ENCODE measurements at places on chromosomes 12 and 14.

DNA sequence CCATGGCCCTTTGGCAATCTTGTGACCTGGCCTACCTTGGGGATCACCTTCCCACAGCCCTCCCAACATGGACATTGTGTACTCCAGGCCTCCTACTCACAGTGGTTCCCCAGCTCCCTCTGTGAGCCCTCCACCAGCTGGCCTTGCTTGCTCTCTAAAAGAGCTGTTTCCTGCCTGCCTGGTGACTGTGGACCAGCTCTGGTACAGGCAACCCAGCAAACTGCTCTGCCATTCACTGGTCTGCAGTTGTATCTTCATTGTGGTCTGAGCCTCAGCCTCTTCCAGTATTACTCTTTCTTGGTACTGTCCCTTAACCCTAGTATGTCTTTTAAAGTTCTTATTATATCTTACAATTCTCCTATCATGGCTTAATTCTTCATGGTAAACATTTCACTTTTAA lies 236.2 kb downstream of the KTN1 start:
- DNase-seq, result no peak

DNA sequence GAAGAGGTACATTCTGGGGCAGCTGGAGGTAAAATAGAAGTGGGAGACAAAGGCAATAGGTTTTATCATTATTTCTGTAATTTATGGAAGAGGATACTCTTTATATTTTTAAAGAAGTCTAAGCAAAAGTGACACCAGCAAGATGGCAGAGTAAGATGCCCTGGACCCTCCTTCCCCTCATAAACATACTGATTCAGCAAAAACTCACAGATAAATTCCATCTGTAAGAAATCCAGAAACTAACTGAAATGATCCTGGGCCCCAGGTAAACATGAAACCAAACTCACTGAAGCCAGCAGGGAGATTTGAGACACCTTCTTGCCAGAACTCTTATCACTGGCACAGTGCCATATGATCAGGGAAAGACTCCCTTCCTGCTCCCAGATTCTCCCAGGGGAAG lies 79.9 kb downstream of the GCH1 start:
- DNase-seq, result no peak

DNA sequence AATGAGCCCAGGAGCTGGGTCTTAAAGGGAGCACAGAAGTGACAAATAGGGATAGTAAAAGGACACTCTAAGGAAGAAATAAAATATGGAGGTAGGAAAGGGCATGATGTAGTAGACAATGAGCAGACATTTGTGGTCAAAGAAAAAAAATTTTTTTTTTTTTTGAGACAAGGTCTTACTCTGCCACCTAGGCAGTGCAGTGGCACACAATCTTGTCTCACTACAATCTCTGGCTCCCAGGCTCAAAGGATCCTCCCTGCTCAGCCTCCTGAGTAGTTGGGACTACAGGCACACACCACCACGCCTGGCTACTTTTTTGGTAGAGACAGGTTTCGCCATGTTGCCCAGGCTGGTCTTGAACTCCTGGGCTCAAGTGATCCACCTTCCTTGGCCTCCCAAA lies 8.5 kb downstream of the FKBP3 start:
- DNase-seq, result no peak

DNA sequence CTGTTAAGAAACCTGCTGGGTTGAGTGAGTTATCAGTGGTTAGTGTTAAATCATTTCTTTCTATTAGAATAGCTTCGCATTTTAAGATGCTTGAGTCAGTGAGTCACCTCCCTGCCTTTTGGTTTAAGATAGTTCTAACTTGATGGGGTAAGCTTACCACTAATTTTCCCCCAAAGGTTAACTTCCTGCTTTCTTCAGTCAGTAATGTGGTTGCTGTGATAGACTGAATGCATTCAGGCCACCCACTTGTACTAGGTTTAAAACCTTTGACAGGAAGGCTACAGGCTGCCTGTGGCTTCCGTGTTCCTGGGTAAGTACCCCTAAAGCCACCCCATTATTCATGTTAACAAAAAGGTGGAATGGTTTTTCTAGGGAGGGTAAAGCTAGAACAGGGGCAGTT lies 25.3 kb downstream of the CLEC2A start:
- no peak for DNase-seq

GRCh38 chr12:64407342-64408223 lies 3.4 kb downstream of the XPOT start:
- no peak for DNase-seq

GRCh38 chr12:104699489-104700190 lies 242.9 kb downstream of the CHST11 start:
- no peak for DNase-seq

GRCh38 chr14:92962831-92963095 lies 39.8 kb downstream of the CHGA start:
- DNase-seq, result no peak

GRCh38 chr12:42683933-42684801 lies 94.6 kb upstream of the PRICKLE1 start:
- no peak for DNase-seq

DNA sequence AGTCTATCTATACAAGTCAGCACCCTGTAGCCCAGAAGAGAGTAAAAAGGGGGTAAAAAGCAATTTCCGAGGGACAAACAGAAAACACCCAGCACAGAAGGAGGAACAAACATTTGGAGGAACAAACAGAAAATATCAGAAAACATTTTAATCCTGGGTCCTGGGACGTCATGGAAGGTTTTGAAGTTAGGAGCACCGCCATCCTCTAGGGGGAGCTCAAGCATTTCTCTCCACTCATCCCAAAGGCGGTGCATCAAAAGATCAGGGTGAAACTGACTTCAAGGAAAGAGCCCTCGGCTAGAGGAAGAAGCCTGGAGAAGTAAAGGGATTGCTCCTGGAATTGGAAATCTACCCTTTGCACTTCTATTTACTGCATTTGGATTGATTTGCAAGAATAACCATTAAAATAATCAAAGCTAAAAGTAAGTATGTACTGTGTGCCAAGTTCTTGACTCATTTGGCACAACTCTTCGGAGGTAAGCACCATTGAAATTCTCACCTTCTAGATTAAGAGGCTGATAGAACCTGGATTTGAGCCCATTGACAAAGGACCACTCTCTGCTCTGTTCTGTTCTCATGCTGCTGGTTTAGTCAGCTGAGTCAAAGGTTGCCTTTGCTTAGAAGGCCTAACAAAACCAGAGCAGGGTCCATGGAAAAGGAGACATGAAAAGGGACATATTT lies 17.2 kb upstream of the POC1B start:
- no peak for DNase-seq

DNA sequence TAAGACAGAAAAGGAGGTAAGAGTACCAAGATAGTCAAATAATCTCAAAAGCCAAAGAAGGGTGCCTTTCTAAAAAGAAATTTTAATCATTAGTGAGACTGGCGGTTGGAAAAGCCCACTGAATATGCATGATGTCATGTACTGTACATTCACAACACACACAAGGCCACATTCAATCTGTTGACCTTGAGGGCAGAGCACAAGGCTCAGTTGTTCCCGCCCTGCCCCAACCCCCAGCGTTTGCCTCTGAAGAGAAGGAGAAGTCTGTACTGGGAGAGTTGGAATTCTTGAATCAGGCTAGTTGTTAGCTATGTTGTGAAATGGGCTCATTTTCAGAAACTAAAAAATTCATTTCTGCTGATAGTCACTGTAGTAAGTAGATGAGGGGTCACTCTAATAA lies 50.2 kb upstream of the NID2 start:
- DNase-seq, result no peak

DNA sequence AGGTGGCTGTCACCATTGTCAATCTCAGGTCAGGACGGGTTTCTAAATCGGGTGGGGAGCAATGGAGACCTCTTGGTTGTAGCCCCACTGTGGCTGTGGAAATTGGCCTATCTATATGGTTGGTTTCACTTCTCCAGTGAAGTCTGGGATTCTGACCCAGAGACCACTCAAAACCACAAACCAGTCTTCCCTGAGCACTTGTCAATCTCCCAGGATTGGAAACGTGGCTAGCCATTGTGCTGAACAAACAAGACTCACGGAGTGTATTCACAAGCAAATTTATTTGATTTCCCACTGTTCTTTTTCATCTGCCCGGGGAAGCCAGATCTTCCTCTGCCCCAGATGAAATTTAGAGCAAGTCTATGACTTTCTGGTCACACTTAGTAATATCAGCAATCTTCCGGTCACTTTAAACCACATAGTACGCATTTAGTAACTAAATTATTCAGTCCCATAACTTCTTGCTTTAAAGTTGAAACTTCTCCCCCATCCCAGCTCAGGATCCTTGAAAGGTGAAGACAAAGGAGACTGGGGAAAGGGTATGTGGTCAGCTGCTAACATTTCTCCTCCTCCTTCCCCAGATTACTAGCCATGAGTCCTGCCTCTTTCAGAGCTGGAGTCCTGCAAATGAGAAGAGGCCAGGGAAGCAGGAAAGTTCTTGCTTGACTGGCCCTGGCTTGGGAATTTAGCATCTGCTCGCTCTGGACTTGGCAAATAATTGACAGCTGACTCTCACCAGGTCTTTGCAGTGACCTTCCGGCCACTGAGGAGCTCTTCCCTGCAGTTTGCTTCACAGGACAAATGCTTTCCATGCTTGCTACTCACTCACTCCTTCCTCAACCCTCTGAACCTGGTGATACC lies 123.2 kb upstream of the MAX start:
- no peak for DNase-seq

DNA sequence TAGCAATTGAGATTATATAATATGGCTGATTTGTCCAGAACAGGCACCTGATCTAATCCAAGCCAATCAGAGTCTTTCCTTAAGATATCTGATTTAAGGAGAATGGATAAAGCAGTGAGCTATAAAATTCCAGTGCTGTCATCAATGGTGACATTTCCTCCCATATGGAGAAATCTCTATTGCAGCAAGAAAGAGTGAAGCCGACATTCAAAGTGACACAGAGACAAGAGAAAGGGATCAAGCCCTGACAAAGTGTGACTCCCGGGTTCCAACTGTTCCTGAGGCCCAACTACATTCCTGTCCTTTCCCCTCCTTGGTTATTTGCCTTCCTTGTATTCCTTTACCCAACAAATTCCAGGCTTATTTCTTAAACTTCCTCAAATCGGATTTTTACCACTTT lies 430.0 kb upstream of the SOX5 start:
- DNase-seq, result no peak

DNA sequence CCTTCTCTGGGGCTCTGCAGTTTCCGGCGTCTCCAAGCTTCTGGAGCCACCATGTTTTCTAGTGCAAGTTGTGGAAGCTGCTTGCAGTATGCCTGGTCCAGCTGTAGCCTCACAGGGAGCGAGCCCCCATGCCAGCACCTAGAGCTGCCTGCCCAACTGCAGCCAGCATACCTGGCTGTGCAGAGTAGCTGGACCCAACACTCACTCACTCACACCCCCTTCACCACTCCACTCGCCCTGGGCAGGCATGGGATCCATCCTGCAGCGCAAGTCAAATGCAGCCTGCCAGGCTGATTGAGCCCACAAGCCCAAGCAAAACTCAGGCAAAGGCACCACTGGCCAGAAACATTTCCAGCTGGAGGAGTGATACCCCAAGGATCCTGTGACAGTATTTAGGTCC lies 797.3 kb downstream of the SLC16A7 start:
- DNase-seq, result no peak

DNA sequence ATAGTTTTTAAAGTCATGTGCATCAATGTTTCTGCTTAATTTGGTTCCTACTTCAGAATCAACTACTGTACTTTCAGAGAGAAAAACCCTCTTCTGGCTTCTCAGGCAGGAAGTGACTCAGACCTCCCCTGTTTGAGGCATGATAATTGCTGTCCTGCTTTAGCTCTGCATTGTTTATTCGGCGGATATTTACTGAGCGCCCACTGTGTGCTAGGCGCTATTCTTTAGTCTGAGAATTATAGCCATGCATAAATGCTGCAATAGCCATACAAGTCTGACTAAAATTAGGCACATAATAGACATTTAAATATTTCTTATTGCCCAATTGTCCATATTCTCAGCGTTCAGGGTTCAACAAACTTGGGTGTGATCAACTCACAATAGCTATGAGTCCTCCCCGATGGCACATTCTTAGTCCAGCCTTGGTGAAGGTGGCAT lies 6.1 kb upstream of the AMIGO2 start:
- DNase-seq, result no peak

DNA sequence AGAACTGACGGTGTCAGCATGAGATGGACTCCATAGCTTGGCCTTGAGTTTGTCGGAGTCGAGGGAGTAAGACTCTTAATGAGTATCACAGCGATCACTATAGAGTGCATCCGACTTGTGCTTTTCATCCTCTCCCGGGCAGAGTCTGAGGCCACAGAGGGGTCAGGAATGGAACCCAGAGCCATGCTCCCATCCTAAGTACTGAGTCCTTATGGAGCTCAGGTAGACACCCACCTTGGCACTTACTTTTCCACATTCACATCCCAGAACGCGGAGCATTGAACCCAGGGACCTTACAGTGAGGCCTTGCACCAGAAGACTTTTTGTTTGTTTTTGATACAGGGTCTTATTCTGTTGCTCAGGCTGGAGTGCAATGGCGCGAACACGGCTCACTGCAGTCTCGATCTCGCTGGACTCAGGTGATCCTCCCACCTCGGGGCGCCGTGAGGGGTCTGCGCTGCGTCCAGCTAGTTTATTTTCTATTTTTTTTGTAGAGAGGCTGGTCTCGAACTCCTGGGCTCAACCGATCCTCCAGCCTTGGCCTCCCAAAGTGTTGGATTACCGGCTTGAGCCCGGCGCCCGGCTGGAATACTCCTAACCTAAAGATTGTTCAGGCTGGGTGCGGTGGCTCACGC lies 719 bp upstream of the SRSF9 start:
- no peak for DNase-seq

- DNase-seq, result no peak
Measured at GRCh38 chr12:25404955-25405354, 148.1 kb downstream of the LMNTD1 start.

DNA sequence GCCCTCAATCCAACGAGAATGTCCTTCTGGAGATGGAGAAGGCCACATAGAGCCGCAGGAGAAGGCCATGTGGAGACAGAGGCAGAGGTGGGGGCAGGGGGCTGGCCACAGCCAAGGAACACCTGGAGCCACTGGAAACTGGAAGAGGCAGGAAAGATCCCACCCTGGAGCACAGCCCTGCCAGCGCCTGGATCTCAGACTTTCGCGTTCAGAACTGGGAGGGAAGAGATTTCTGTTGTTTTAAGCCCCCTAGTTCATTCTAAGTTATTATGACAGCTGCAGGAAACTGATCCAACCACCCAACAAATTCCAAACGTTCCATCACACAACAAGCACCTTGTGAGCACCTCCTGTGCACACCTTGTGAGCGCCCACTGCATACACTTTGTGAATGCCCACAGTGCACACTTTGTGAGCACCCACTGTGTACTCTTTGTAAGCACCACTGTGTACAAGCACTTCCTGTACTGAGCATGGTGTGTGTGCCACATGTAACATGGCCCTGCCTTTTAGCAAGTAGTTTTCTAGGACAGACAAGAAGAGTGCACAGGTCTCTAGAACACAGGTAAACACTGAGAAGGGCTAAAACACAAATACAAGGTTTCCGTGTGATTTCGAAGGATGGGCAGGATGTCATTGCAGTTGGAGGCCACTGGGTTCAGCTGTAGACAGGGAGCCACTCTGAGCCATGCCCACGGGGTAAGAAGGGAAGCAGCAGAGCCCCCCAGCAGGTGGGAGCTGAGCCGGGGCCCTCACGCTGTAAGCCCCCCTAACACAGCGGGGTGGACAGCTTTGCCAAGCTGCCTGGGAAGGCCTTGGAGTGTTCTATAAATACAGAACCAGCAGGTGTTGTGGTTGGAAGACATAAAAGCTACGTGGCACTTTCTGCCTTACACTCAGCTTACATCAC lies 15.4 kb downstream of the RIMBP2 start:
- no peak for DNase-seq

GRCh38 chr12:124457287-124458219 lies 109.9 kb downstream of the NCOR2 start:
- no peak for DNase-seq

GRCh38 chr12:24909667-24910066 lies 39.2 kb downstream of the BCAT1 start:
- DNase-seq, result no peak

GRCh38 chr12:76943008-76943407 lies 64.2 kb upstream of the CSRP2 start:
- DNase-seq, result no peak
